Muscle of leg (tissue), 16 donors: ENCODE measurements at places on chromosomes 2 and 18. TPM values are rescaled to one million over a fixed set of nuclear protein-coding genes. Genes with fewer than 3 reads are reported as not detected.
A peak's percentile ranks its signal among the peaks of the same experiment; 100 is the strongest.

GRCh38 chr2:111522231-111522768 lies 361.7 kb downstream of the ANAPC1 start:
- no peak for DNase-seq

RFTN2 gene
- 15.8 TPM for polyA plus RNA-seq

DNA sequence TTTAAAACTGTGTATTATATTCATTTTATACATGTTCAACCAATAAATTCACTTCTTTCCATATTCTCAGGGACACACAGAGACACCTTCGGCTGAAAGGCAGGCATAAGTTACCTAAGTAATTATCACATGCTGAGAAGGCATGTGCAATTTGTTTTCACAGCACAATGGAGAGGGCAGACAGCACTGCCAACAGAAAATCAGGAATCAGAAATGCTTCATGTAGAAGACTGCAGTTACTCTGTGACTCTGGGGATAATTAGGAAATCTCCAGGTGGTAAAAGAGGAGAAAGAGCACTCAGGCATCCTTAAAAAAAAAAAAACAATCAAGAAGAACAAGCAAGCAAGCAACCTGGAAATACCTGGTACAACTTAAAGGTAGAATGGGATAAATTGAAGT lies 49.3 kb downstream of the DSEL start:
- no peak for DNase-seq

- peak; percentile 29 for DNase-seq
These were observed 38.5 kb downstream of the THAP4 start for GRCh38 chr2:241598487-241598886.

DNA sequence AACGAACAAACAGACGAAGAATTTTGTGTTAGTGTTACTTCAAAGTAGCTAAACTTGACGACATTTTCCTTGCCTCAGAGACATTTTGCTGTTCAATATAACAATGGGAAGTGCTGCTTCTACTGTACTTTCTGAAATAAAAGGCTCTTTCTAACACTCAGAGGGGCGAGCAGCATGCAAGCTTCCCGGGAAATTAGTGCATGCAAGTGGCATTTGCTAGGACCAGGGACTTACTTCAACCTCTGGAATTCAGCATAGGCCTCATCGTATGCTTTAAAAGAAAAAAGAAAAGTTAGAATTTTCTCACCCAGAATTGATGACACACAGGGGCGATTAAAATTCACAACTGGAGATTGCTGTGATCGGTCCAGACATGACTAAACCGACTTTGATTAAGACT lies 62.5 kb upstream of the LPIN2 start:
- no peak for DNase-seq

DNA sequence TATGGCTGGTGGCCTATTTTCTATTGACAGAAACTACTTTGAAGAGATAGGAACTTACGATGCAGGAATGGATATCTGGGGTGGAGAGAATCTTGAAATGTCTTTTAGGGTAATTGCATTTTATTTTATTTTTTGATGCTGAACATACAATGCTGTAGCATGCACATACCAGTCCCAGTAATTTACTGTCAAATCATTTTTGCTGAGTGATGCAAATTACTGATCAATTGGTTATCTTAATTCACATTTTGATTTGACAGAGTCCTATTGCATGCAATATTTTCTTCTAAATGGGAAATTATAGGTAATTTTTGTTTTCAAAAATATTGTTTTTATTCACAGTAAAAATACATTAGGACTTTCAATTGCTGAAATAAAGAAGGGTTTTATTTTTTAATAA lies 387.3 kb downstream of the GALNT13 start:
- no peak for DNase-seq

MEP1B gene
- polyA plus RNA-seq = not detected

DNA sequence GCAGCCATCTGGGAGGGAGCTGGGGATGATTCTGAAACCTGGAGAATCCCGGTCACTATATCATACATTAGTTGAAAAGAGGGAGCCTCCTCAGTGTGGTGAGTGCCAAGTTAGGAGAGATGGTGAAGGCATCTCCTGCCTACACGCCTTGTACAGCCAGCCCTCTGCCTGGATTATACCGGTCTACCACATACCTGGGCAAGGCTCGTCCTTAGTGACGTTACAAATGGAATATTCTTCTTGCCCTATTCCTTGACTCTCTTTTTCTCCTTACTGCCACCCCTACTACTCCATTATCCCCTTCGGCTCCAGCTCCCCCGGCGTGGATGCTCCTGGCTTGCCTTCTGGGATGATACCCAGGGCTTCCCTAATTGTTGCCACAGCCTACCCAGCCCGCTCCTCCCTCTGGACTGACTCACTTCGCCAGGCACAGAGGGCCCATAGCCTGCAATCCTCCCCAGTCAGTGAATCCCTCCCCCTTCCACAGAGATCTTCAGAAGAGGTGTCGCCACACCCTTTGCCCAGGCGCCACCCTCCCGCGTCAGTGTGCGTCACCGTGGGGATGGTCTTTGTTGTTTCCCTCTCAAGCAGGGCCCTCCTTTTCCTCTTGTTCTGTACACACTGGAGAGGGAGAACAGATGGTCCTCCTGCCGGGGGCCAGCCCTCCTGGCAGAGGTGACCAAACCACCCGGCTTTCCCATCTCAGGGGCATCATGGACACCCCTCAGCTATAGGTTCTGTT lies 115.2 kb upstream of the EPAS1 start:
- DNase-seq = no peak

DNA sequence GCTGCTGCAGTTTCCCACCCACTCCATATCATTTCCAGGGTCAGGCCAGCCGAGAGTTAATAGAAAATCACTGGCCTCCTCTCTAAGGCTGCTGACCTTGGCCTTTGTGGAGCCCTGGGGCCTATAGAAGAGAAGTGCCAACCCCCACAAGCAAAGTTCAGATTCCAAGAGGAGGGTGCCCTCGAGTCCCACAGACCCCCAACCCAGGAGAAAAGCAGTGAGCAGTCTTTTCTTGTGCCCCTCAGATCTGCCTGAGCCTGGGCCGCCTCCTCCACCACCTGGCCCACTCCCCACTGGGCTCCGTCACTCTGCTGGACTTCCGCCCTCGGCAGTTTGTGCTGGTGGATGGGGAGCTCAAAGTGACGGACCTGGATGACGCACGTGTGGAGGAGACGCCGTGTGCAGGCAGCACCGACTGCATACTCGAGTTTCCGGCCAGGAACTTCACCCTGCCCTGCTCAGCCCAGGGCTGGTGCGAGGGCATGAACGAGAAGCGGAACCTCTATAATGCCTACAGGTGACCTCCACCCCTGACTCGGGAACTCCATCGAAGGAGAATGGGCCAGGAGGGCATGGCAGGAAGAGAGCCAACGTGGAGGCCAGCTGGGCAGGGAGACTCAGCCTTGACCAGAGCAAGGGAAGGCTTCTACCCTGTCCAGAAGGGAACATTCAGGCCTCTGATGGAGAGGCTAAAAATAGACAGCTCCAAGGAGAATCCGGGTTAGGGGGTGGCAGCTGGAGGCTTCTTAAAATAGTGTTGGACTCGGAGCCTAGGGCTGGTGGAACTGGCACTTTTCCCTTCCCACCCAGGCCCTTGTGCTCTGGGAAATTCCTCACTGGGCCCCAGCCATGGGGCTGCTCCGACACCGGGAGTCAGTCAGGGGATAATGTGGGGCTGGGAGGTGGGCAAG lies 6.2 kb downstream of the PKDCC start:
- peak; percentile 85 for DNase-seq

DNA sequence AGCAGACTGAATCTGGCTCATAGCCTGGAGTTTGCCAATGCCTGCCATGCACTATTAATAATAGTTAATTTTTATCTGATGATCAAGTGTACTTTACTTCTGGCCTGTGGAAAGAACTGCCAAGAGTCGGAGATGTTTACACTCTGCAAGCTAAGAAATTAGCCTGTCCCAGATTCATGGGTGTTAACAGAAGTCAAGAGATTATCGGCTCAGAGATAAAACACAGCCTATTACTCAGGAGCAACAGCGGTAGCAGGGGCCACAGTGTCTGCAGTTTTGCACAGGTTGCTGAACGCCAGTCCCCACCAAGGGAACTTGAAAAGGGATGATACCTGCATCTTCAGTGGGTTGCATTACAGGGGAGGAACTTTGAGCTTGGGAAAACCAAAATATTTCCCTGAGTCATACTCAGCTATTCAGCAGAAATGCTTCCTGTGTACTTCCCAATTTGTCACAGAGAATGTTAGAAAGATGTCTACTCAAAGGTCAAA lies 4.3 kb upstream of the ADI1 start:
- no peak for DNase-seq

GRCh38 chr2:143083636-143084035 lies 45.6 kb upstream of the ARHGAP15 start:
- no peak for DNase-seq

GPR35 gene
- 0.88 TPM for polyA plus RNA-seq

TSHZ1 gene
- polyA plus RNA-seq = 31.8 TPM

APLF gene
- polyA plus RNA-seq = 1.4 TPM

GRCh38 chr2:113138428-113139322 lies 11.3 kb downstream of the IL1RN start:
- DNase-seq = peak; percentile 77

DNA sequence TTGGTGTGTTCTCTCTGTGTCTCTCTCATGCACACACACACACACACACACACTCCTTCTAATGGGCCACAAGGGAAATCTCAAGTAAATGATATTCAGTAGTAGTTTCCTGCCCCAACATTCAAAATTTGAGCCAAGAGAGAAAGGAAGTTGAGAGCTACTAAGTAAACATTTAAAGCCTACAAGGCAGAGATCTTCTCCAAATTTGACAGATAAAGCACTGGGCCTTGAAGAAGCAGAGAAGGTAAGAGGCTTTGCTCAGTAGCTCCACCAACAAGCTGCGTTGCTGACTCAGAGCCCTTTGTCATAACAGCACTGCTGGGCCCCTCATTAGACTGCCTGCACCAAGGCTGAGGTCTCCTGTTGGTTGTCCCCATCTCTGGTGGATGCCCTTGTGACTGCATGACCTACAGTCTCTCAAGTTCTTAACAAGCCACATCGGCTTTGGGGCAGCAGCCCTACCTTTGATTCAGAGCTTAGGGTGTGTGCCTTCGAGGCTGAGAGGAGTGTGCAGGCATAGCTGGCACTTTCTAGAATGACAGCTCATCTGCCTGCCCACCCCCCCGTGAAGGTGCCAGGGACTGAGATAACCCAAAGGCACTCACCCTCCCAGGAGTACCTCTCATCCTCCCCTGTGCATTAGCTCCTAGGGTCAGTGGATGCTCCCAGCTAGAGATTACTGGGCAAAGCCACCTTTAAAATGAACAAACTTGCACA lies 32.3 kb upstream of the NEB start:
- DNase-seq = peak; percentile 51

ZNF142 gene
- polyA plus RNA-seq = 17.8 TPM

- DNase-seq = no peak
These were observed 119.6 kb downstream of the MTX2 start for GRCh38 chr2:176388861-176389260.

SERTAD2 gene
- polyA plus RNA-seq = 23.0 TPM

MPHOSPH10 gene
- polyA plus RNA-seq = 34.5 TPM

LYPD1 gene
- polyA plus RNA-seq = 8.5 TPM

- peak; percentile 9 for DNase-seq
These were observed 1.9 kb downstream of the SS18 start for GRCh38 chr18:26088487-26088886.

LAMA1 gene
- 1.2 TPM for polyA plus RNA-seq

GRCh38 chr18:48962994-48963561 lies 12.3 kb upstream of the SMAD7 start:
- no peak for DNase-seq

GRCh38 chr18:22399949-22400348 lies 17.8 kb downstream of the CTAGE1 start:
- no peak for DNase-seq

- no peak for DNase-seq
These were observed 1876.0 kb upstream of the CELF4 start for GRCh38 chr18:39441648-39442047.

DNA sequence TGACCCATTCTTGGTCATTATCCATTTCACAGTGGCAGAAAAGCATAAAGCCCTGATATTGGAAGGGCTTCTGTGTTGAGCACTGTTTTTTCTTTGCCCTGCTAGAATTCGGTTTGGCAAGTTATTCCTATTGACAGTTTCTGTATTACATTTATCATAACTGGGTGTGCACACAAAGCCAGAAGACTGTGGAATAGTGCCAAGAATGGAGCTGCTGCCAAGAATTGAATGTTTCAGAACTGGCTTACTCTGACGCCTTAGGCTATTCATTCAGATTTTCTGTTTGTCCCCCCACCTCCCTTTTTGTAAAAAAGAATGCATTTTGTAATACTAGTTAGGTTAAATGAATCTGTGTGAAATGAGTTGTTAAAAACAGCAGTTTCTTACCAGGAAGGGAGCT lies 12.7 kb downstream of the KDM3A start:
- DNase-seq = peak; percentile 90

GRCh38 chr2:70795164-70795995 lies 4.9 kb upstream of the FIGLA start:
- no peak for DNase-seq

ZNF516 gene
- polyA plus RNA-seq = 40.7 TPM

- peak; percentile 94 for DNase-seq
These were observed 43.1 kb downstream of the KCTD18 start for GRCh38 chr2:200466425-200467418.

RAB27B gene
- polyA plus RNA-seq = 1.2 TPM

DNA sequence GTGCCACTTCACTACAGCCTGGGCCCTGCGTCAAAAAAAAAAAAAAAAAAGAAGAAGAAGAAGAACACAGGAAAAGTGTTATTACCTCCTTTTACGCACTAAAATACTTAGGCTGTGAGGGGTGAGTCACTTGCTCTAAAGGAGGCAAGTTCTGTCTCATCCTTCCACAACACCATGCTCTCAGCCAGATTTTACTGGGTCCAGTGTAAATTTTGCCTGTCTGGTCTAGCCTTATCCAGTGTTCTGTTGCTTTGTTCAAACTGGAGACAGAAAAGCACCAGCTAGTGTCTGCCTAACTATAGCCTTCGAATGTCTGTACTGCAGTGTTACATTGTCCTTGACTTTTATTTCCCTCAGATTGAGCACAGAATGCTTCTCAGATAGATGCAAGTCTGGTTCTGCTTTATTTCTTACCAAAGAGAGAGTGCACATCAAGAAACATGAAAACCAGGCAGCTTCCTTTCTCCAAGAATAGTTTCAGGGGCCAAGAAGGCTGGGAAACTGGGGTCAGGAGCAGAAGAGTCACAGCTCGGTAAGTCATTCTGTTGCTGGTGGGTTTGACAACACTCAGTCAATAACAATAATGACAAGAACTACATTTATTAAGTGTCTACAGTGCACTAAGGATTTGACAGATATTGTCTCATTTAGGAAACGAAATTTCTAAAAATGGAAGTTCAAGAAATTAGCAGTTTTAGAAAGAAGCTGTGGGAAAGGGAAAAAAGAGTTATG lies 3.1 kb upstream of the MSGN1 start:
- DNase-seq = no peak

LOXL3 gene
- polyA plus RNA-seq = 6.9 TPM

DNA sequence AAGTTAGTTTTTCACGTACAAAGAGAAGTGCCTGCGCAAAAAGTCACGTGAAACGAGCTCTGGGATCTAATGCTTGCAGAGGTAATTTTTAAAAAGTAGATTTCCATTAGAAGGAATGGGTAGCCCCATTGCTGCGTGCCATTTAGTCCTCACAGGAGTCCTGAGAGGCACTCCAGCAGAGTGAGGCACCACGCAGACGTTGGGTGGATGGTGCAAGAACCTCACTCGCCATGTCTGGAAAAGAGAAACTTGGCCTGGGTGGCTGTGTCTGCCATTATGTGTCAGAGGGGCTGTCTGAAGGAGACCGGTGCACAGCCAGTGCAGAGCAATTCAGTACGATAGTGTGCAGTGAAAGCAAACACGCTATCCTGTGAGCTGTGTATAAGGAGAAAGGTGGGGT lies 1.8 kb upstream of the HDAC4 start:
- DNase-seq = no peak
